Stimulated activated CD4-positive, alpha-beta T cell treated with anti-CD3 and anti-CD28 coated beads, Interleukin-12 subunit alpha, Interleukin-12 subunit beta, amount 100 ng/mL, for 48 hours (primary cell): ENCODE measurements at places on chromosomes 2 and 18.

- no peak for DNase-seq
Measured at GRCh38 chr18:13471198-13471845, 252.8 kb downstream of the LDLRAD4 start.

DNA sequence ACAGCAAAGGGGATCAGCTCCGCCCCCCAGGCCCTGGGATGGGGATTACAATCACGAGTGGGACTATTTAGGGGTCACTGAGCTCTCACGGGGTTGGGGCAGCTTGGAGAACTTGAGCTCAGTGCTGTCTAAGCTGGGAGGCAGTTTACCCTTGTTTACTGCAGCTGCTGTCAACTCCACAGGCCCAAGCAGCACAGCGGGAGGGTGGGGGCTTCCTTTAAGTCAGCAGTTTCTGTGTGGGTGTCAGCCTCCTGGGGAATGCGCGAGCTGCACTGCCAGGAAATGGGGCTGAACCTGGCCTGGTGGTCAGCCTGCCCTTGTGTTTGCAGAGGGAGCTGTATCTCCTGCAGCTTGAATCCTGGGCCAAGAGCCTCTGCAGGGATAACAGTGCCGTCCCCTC is 29.8 kb downstream of the TOGARAM2 start:
- DNase-seq, result peak; percentile 13

DNA sequence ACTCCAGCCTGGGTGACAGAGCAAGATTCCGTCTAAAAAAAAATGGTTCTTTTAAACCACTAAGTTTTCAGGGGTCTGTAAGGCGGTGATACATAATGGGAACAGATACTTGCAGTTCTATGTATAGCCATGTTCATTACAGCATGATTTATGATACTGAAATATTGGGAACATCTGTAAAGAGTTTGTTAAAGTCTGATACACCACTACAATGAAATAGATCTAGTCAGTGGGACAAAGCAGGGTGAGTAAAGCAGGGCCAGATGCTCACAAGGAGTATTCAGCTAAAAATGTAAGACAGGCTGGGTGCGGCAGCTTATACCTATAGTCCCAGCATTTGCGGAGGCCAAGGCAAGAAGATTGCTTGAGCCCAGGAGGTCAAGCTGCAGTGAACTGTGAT is 6.2 kb upstream of the ING5 start:
- no peak for DNase-seq

DNA sequence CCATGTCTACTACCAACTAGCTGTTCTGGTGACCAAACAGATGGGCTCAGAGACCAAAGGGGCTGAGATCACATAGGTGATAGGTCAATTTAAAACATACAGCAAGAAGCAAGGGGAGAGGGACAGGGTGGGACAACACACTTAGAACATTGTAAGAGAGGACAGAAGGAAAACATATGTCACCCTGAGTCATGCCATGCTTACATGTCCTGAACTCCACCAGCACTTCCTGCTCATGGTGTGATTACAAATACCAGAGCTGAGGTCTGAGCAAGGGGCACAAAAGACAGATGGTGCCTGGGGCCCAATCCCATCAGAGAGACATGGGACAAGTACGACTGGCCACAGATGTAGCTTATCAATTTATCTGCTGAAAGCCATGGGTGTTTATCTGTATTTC is 28.7 kb upstream of the GALNT14 start:
- no peak for DNase-seq

- DNase-seq, result no peak
Measured at GRCh38 chr2:3610415-3610814, 15.5 kb downstream of the COLEC11 start.

DNA sequence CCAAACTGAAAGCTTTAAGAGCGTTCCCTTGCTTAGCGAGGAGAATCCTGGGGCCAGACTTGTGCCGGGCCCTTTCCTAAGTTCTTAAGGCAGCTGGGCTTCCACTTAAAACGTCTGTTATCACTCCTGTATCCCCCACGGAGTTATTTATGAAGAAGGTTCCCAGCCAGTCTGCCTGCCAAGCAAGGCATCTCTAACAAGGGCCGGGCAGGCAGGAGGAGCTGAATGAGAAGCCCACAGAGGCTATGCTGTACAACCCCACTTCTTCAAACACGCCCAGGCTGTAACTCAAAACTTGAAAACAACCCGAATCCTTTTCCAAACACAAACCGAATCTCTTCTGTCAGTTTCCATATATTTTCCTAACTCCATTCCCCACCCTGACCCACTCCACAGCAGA is 39.0 kb upstream of the ZFP36L2 start:
- no peak for DNase-seq

DNA sequence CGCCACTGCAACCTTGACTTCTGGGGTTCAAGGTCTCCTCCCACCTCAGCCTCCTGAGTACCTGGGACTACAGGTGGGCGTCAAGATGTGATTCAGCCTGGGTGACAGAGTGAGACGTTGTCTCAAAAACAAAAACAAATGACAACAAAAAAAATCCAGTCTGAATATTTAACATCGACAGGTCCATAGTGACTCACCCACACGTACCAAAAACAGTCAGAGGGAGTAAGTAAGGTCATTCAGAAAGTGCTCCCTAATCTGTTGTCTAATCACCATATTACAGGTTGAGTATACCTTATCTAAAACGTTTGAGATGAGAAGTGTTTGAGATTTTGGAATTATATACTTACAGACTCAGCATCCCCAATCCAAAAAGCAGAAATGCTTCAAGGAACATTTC is 24.4 kb downstream of the SAP130 start:
- DNase-seq, result peak; percentile 2

DNA sequence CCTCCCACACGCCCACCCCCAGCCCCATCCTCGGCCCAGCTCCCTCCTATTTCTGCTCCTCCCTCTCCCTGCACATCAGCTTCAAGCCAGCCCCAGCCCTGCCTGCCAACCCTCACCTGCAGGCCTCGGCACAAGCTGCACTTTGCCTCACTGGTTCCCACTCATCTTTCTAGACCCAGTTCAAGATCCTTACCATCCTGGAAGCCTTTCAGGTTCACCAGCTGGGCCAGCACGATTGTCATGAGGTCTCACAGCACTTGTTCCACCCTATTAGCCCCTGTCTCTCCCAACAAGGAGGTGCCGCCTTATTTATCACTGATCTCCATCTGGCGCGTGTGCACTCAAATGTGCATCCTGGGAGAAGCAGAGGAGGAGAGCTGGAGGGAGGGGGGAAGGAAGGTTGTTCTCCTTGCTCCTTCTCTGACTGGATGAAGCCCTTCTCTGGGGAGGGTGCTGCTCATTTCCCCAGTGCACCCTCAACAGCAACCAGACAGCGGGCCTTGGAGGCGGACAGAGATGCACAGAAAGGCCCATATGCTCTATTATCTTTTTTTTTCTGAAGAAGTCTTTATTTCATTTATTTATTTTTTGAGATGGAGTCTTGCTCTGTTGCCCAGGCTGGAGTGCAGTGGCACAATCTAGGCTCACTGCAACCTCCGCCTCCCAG is 15.5 kb upstream of the BIN1 start:
- no peak for DNase-seq

- DNase-seq, result no peak
Measured at GRCh38 chr18:9915291-9916076, 1.7 kb downstream of the VAPA start.

GRCh38 chr18:58953627-58954026 is 89.0 kb downstream of the ZNF532 start:
- DNase-seq, result no peak

- DNase-seq, result no peak
Measured at GRCh38 chr18:54043484-54044251, 180.8 kb downstream of the MBD2 start.

DNA sequence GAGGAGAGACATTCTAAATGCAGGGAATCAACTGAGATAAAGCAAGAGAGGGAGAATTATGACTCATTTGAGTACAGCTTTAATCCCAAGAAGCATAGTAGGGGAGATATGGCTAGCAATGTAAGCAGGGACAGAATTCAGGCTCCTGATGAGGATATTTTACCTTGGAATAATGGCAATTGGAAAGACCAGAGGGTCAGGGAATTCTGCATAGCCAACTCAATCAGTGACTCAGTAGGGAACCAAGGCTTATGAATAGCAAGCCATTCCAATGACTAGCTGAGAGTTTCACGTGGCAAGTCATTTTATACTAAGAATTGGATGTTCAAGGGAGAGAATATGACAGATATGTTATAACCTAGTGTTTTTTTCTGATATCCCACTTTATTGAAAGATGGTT is 563.8 kb upstream of the NETO1 start:
- no peak for DNase-seq

DNA sequence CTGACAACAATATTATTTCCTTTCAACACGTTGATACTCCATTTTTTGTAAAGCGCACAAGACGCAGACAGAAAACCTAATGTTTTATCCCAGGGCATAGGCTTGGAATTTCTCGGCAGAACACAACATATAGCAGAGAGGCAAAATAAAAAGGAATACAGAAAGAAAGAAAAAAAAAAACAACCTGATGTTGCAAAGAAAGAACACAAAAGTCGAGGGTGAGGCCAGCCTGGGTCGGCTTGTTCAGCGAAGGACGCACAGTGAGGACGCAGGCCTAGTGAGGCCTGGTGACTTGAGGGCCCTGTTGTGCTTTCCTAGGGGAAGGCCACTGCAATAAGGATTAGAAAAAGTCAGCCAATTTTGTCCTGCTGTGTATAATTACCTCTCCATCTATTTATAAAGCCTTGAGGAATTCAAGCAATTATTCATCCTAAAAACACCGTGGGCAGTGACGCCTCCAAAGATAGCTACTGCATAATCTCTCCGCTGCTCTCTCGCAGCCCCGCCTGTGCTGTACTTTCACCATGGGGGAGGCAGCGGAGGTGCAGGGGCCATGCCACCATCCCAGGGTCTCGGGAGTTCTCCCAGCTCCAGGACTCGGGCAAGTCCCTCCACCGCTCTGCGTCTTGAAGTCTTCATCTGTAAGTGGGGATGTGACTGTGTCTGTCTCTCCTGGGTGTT is 61.9 kb upstream of the SH3RF3 start:
- DNase-seq, result no peak
